ENCODE measurements at places on chromosomes 2 and 18.

- DNase-seq, result peak; percentile 45
Measured at GRCh38 chr18:70288171-70288850, 534 bp upstream of the SOCS6 start.

GRCh38 chr2:45275242-45275805 is 266.1 kb upstream of the SIX2 start:
- peak; percentile 69 for DNase-seq

DNA sequence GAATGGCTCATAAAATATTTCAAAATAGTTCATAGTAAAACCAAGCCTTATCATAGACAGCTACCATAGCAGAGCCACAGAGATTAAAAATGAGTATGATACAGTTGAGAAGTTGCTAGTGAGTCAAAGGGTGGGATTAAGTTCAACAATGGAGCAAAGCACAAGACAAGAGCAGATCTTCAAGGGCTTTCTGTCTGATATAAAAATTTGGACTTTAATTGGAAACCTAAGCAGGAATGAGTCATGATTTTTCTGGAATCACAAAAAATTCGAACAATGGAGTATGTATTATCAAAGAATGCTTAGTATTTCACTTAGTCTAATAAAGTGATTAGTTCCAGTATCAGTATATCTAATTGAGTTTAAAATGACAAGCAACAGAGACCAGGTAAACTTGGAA is 487.3 kb upstream of the NETO1 start:
- no peak for DNase-seq

DNA sequence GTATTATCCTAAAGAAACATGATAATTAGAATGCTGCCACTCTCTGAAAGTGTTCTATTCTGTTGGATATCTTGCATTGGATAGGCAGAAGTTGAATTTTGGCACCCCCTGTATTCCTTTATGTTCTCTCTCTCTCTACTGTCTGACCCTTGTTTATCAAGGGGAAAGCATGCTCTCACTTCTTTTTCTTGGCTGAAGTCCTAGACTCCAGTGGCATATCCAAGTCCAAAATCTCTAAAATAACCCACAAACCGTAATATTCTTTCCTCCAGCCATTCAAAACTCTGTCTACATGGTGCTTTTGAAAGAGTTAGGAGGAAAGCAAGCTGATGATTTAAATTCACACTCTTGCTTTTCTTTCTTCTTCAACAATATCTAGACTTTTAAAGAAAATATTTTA is 669.7 kb downstream of the TDRD15 start:
- DNase-seq, result no peak

GRCh38 chr18:51941999-51942398 is 398.0 kb upstream of the DCC start:
- DNase-seq, result no peak

GRCh38 chr2:47945046-47945781 is 38.9 kb upstream of the FBXO11 start:
- no peak for DNase-seq

DNA sequence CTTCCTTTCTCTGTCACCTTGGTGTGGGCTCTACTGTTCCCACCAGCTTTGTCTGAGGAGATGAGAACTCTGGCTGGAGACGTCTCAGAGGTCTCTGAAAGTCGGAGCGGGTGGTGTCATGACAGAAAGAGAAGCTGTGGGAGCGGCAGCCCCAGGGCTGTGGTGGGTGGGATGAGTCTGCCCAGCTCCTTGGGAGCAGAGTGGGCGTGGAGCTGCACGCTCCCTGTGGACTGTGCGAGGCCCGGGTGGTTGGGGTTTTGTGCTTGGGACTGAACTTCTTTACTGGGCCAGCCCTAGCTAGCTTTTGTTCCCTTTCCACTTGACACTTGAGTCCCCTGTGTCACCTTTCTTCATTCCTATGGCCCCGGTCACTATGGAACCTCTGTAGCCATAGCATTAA is 10.4 kb downstream of the TOGARAM2 start:
- no peak for DNase-seq

DNA sequence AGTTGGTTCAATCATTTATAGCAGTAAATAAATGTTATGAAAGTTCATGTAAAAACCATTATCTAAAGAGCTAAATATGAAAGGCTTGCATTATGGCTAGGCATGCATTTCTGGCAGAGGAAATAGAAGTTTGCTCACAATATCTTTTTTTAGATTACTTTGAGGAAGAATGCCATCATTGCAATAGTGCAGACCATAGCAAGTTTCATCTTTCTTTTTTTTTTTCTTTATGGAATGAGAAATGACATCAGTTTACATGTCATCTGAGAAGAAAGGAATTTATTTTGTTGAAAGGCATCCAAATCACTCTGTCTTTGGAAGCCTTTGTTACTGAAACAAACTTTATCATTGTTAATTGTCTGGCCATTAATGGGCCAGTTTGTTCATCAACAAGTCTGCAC is 74.5 kb upstream of the NCKAP5 start:
- DNase-seq, result no peak

DNA sequence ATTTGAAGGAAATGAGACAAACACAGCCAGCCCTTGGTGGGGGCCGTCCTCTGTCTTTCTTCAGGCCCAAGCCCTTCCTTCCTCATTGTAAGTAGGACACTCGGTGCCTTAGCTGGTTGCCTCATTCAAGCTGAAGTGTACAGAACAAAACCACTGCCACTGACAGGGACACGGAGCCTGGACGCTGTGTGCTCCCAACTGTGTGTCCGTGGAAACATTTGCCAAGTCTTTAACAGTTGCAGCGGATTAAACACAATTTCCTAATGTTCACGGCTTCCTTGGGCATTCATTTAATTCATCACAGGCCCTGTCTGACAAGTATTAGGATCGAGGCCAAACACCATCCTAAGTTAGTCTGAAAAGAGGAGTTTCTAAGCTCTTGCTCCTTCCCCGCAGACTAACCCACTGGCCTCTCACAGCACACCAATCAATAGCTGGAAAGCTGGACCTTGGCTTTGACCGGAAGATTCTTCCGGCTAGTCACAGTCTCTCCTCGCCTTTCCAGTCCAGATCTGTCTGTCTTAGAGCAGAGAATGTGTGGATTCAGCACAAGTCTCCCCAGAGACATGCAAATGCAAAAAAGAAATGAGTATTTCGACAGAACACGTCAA is 68.7 kb upstream of the ACSL3 start:
- no peak for DNase-seq

DNA sequence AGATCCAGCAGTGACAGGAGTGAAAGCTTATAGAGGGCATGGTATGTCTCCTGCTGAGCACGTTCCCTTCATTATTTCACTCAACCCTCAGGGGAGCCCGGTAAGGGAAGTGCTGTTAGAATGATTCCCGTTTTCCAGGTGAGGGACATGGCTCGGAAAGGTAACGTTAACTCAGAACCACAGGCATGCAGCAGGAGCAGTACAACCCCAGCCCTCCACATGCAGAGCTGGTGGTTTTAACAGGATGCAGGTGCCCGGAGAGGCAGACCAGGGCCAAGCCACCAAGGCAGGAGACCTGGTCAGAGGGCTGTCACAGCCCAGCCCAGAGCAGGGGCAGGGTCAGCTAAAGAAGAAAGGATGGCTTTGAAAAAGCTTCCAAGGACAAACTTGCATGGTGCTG is 268.5 kb downstream of the SH3BP4 start:
- no peak for DNase-seq

- DNase-seq, result peak; percentile 47
Measured at GRCh38 chr2:227411320-227411989, 23.7 kb upstream of the SCYGR1 start.

DNA sequence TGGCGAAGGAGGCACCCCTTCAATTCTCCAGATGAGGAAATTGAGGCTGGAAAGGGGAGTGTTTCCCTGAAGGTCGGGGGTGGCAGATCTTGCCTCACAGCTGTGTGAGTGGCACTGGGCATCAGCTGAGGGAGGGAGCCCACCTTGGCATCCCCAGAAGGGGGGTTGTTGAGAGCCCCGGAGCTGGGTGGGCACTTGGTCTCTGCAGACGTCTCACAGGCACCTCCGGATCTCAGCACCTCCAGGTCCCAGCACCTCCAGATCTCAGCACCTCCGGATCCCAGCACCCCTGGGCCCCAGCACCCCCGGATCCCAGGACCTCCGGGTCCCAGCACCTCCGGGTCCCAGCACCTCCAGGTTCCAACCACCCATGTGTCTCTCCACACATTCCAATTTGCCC is 137.9 kb downstream of the NFATC1 start:
- no peak for DNase-seq

GRCh38 chr2:199015072-199015471 is 442.7 kb downstream of the SATB2 start:
- DNase-seq, result no peak

GRCh38 chr2:172458561-172459124 is 31.3 kb downstream of the ITGA6 start:
- no peak for DNase-seq

GRCh38 chr18:13983506-13983905 is 68.2 kb upstream of the MC2R start:
- no peak for DNase-seq

DNA sequence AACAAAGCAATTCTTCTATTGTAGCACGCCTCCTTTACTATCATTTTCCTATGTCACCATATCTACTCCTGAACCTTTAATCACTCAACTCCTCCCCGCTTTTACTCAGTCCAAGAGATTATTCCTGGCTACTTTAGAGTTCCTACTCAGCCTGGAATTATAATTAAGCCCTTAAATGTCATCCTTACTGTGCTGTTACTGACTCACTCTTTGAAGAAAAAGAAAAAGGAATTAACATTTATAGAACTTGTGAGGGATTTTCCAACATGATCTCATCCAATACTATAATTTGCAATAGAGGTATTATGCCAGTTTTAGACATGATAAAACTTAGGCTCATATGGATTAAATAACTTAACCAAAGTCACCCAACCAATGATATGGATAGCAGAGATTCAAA is 61.7 kb downstream of the CCDC88A start:
- DNase-seq, result no peak

- no peak for DNase-seq
Measured at GRCh38 chr18:26255695-26256622, 29.7 kb downstream of the TAF4B start.

DNA sequence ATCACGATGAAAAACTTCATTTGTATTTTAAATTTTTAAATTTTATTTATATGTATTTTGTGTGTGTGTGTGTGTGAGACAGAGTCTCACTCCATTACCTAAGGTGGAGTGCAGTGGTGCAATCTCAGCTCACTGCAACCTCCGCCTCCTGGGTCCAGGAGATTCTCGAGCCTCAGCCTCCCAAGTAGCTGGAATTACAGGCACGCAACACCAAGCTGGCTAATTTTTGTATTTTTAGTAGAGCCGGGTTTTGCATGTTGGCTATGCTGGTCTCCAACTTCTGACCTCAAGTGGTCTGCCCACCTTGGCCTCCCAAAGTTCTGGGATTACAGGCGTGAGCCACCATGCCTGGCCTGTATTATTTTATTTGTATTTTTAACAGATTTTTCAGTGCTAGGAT is 45.8 kb upstream of the WIPF1 start:
- DNase-seq, result no peak

DNA sequence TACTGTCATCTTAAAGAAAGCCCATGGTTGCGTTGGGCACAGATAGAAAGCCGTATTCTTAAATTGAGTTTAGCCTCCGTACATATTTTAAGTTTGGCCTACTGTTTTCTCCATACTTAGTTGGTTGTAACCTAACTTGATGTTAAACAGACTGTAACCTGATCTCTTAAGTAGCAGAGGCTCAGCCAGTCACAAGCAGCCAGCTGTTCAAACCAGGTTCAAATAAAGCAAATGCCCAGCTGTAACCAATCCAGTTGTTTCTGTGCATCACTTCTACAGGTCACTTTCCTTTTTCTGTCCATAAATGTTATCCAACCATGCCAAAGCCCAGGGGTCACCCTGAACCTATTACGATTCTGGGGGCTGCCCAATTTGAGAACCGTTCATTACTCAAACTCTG is 10.0 kb upstream of the THADA start:
- DNase-seq, result no peak

- no peak for DNase-seq
Measured at GRCh38 chr2:236777408-236777807, 207.8 kb downstream of the ACKR3 start.

DNA sequence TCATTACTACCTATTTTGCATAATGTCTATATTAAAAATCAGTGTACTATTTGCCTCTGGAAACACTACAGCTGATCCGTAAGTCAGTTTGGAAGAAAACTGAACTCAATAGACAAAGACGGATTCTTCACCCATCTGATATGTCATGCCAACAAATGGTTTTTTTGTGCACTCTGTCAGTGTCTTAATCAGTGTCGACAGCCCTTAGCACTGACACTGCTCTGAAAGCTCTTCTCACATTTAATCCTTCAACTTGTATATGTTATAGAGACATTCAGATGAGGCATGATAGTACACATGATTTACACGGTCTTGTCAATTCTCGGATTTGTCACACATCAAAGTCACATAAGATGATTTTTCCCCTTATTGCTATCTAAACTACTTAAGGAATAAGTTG is 347.5 kb upstream of the GALNT5 start:
- no peak for DNase-seq

DNA sequence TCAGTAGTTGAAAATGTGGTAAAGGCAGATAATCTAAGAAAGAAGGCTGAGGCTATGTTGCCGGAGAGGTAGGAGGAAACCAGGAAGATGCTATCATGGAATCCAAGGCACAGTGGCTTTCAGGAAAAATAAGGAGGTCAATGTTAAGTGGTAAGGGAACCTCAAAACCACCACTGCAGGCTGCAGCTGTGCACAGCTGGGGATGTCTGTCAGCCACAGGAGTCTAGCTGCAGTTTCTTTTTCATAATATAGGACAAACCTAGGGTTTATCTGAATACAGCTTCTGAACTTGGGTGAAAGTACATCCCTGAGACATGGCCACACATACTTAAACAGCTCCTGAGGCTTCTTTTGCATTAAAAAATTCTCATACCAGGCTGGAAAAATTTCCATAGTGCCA is 93.9 kb downstream of the SLC5A7 start:
- no peak for DNase-seq

- DNase-seq, result no peak
Measured at GRCh38 chr2:139366681-139367080, 586.5 kb upstream of the NXPH2 start.

GRCh38 chr2:189082376-189082975 is 97.1 kb downstream of the COL5A2 start:
- DNase-seq, result no peak

GRCh38 chr2:160747501-160748170 is 254.0 kb upstream of the RBMS1 start:
- DNase-seq, result peak; percentile 54

- no peak for DNase-seq
Measured at GRCh38 chr2:81495556-81495955, 1191.0 kb upstream of the LRRTM1 start.

DNA sequence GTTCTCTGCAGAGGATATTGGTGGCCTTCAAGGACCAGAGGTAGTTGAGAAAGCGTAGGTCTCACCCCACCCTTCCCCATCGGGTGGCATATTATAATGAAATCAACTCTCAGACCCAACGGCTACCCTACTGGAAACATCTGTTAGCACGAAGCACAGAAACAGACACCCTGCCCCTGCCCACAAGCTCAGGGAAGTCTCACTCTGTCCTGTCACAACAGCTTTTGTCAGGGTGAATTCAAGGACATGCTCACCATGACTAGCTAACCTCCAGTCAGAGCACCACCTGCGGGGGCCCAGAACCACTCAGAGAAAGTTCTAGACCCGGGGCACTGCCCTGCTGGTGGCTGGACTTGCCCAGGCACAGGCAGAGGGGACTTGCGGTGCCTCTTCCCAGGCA is 3.5 kb upstream of the B3GNT7 start:
- DNase-seq, result no peak
